CD4-positive, alpha-beta T cell treated with Interleukin-17A for 1 hour (primary cell): ENCODE measurements at places on chromosomes 3 and 15.

DNA sequence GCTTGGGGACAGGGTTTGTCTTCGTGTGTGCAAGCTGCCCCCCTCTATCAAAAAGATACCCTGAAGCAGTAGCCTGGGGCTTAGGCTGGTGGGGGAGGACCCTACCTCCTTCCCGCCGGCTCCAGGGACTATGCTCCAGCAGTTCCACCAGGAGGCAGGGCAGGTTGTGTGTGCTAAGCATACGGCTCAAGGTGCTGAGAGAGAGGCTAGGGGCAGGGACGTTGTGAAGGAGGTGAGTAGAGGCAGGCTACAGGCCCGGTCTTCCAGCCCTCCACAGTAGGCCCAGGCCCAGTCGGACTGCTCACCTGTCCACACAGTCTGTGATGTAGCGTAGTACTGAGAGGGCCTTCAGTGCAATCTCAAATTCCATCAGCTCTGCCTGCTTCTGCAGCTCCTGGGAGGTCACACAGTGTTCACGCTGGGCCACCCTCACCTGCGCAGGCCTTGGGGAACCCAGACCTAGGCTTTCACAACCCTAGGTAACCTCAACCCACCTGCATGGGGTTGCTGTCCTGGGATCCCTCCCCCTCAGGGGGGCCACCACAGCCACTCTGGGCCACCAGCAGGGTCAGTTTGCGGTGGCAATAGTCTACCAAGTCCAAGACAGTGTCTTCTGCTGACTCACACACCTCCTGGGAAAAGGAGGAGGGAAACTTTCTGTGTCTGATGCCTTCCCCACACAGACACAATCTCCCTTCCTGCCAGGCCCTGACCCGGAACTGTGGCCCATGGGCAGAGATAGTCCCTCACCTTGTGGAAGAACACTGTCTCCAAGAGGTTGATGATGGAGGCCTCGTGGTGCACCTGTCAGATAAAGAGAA, 2.4 kb upstream of the RASSF1 start:
- DNase-seq = no peak

GRCh38 chr3:177133860-177134815, 63.1 kb downstream of the TBL1XR1 start:
- no peak for DNase-seq

- DNase-seq = no peak
These were observed 207.1 kb downstream of the KCNMB2 start for GRCh38 chr3:178743297-178743696.

- DNase-seq = no peak
These were observed 33.3 kb downstream of the SLC24A1 start for GRCh38 chr15:65655026-65655425.

DNA sequence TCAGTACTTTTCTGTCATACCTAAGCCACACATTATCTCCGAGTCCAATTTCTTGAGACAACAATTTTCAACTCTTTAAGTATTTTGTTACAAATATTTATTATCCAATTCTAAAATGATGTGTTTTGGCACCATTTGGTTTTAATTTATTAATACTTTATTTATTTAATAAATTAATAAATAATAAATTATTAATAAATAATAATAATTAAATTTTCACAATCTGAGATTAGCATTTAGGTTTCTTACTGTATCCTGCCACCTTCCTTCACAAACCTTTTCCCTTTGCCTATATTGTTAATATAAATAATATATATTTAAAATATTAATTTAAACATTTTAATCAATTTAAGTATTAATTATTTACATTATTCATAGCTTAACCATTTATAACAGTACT, 23.9 kb downstream of the TMEM207 start:
- DNase-seq = no peak

DNA sequence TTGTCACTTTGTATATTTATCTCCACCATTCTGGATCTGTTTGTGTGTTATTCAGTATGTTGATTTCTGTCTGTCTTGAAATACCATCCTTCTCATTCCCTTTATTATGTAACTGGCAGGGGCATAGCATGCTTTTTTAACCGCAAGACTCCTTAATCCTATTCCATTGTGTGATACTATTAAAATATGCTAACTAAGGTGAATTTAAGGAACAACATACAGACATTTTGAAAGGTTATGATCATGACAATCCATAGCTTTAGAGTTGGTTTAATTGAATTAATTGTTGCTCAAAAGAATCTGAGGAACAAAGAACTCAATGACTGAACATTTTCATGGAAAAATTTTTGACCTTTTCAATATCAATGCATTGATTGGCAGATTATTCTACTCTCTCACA, 677.3 kb upstream of the ROBO1 start:
- DNase-seq = no peak

GRCh38 chr3:187929112-187929816, 184.0 kb upstream of the BCL6 start:
- DNase-seq = no peak

- DNase-seq = no peak
These were observed 7.1 kb downstream of the KCNH8 start for GRCh38 chr3:19155375-19155774.

GRCh38 chr15:25784876-25785640, 78.1 kb downstream of the ATP10A start:
- no peak for DNase-seq

DNA sequence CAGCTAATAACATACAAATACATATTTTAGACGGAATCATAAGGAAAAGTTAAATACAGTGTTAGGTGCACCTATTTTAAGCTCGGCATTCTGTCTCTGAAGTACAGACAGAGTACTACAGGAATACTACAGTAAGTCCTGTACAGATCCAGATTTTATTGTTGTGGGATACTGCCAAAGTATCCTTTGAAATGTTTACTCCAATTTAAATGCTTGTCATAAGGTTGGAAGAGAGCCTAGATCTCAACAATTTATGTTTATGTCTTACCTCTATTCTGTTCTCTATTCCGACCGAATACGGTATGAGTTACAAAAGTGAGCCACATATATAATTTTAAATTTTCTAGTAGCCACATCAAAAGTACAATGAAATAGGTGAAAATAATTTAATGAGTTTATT, 25.3 kb downstream of the PLD1 start:
- DNase-seq = no peak

GRCh38 chr3:128588147-128588546, 62.5 kb downstream of the RPN1 start:
- no peak for DNase-seq

GRCh38 chr3:48067271-48067670, 51.1 kb upstream of the MAP4 start:
- DNase-seq = no peak

- DNase-seq = no peak
These were observed 573.4 kb downstream of the NAALADL2 start for GRCh38 chr3:175432376-175433025.

DNA sequence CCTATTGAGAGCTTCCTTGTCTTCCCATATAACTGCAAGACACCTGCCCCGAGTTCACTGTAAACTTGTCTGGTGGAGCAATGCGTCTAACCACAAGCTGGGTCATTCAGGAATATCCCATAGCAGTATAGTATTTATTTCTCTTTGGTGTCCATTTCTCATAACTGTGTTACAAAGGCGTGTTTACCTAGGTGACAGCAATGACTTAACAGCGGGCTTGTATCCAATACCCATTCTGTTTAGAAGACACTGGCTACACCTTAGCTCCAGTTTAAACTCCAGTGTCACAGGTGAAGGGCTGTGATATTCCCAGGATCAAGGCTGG, 24.3 kb downstream of the ATP10A start:
- DNase-seq = no peak

- no peak for DNase-seq
These were observed 5.1 kb downstream of the DPH6 start for GRCh38 chr15:35540885-35541284.

- DNase-seq = no peak
These were observed 8.7 kb upstream of the PLA2G4F start for GRCh38 chr15:42165106-42165505.

GRCh38 chr15:25406261-25406660, 32.6 kb downstream of the UBE3A start:
- DNase-seq = no peak

DNA sequence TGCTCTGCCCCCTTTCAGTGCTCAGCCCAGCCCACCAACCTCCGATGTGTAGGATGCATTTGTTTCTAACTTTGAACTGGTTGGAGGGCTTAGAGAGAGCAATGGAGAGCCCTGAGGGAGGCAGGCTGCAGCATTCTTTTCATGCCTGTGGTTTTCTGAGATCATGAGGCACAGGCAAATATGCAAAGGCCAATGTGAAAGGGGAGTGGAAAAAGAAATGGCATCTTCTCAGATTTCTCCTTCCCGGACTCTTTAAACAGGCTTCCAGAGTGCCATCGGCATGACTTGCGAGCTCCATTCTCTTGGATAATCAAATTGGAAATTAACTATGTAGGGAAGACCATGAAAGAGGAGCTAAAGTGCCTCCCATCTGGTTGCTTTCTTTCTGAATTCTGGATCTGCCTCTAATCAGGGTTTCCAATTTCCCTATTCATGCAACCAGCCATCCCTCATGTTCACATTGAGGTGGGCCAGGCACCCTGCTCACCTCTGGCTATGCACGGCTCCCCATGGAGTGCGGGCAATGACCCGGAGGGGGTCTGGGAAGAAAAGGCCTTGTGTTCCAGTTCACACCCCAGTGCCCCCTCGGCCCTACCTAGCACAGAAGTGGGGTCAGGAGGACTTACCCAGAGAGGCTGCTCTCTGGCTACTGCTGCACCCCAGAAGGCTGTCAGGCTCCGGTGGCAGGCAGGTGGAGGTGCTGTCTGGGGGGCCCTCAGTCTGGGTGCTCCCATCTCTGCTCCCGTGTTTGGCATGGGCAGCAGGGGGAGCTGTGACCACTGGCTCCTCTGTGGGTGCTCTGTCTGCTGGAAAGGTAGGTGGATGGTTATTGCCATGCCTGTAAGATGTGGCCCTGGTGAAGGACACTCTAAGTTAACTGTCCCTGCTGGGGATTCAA, 16.1 kb downstream of the AMOTL2 start:
- DNase-seq = no peak

- no peak for DNase-seq
These were observed 3.0 kb upstream of the TRH start for GRCh38 chr3:129971351-129972052.

DNA sequence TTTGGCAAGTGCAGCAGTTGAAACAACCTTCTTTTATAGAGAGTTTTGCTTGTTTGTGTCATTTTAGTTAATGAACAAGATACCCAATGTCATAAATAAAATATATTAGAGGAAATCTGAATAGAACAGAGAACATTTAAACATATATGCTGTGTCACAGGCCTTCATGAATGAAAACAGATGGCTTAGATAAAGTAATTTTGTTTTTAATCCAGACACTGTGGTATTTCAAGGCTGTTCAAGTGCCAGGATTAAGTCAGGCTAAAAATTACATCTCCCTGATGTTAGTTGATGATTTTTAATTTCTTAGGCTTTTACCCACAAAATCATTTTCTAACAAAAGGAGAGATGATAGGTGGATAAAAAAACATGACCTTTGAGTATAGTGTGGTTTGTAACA, 4.9 kb upstream of the ACKR4 start:
- DNase-seq = no peak

DNA sequence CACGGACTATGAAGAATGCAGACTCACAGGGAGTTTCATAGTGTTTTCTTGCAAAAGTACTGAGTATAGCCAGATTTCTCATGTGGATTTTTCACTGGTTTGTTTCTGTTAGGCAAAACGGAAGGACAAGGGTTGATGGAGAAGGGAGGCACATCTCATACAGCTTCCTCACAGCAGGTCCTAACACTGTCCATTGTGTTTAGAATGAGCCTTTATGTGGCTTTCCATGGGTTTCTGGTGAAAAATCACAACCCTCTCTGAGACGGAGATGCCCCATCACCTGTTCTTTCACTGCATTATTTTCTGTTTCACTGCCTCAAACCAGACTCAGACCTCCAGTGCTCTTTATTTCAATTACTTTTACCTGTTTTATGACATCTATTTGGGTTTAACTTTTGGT, 25.0 kb upstream of the LIPC start:
- no peak for DNase-seq

GRCh38 chr3:52056521-52056967, at the start of gene DUSP7:
Gene DUSP7 (minus strand): TSS chr3:52056571. CDS start chr3:52056366, 205 bp downstream.
- DNase-seq = peak; percentile 67
